ENCODE measurements at places on chromosomes 6 and 20. TPM values are rescaled to one million over a fixed set of nuclear protein-coding genes. Genes with fewer than 3 reads are reported as not detected.

TP53INP2 gene
- 5.8 TPM for total RNA-seq

SLC17A9 gene
- total RNA-seq = 6.3 TPM

HLA-DQA2 gene
- total RNA-seq = not detected

TMEM151B gene
- total RNA-seq = not detected
